HFFc6 (cell line): ENCODE measurements at places on chromosomes 2 and 18. TPM values are rescaled to one million over a fixed set of nuclear protein-coding genes. Genes with fewer than 3 reads are reported as not detected.

DNA sequence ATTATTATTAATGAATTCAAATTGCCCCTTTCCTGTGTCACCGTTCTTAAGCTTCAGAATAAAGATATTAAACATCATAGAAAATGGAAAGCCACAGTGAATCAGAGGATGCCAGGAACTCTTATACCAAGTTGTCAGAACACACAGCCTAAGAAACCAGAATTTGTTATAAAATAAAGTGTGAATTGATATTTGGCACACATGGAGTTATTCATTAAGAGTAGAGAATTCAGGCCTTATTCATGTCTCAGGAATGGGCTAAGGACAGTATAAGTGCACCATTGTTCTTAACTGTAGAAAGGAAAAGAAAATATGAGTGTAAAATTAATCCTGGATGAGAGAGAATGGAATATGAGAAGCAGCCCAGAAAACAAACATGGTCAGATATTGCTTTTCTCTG is 86.7 kb upstream of the ATP8B1 start:
- no peak overlapping the region for H3K27ac ChIP-seq
- DNase-seq = no peak
- H3K4me3 ChIP-seq = no peak overlapping the region
- H3K4me1 ChIP-seq = peaks cover 6% of the 10 kb centered on the region; the same call in 1 of the 2 replicates

GRCh38 chr18:21257386-21257785 is 15.4 kb downstream of the GREB1L start:
- peak; percentile 46 for DNase-seq
- H3K4me3 ChIP-seq = no peak overlapping the region
- no peaks in the 10 kb centered on the region for H3K27me3 ChIP-seq
- H3K27ac ChIP-seq = no peak overlapping the region; the same call in 1 of the 2 replicates
- no peaks in the 10 kb centered on the region for H3K36me3 ChIP-seq

GRCh38 chr18:41966943-41967342 is 11.9 kb downstream of the PIK3C3 start:
- H3K36me3 ChIP-seq = peaks cover 13% of the 10 kb centered on the region; the same call in 1 of the 2 replicates
- DNase-seq = no peak
- H3K27ac ChIP-seq = no peak overlapping the region
- no peak overlapping the region for H3K4me3 ChIP-seq
- peaks cover 21% of the 10 kb centered on the region for H3K4me1 ChIP-seq
- H3K27me3 ChIP-seq = no peaks in the 10 kb centered on the region

DNA sequence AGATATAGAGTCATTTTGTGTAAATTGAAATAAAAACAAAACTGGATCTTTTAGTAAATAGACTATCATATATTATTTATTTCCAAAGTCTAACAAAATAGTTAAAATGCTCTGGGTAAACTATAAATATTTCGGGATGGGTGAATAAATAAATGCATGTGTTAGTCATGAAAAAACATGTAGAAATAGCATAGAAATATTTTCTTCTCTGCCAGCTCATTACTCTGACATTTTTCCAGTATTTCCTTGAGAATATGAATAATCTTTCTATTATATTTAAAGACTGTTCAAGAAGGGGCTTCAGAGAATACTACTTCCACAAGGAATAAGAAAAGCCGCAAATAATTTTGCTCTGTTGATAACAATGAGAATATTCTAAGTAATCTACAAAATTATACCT is 880.4 kb downstream of the TRIB2 start:
- H3K36me3 ChIP-seq = no peaks in the 10 kb centered on the region
- no peaks in the 10 kb centered on the region for H3K27me3 ChIP-seq
- no peak overlapping the region for H3K27ac ChIP-seq
- H3K4me3 ChIP-seq = no peak overlapping the region

DNA sequence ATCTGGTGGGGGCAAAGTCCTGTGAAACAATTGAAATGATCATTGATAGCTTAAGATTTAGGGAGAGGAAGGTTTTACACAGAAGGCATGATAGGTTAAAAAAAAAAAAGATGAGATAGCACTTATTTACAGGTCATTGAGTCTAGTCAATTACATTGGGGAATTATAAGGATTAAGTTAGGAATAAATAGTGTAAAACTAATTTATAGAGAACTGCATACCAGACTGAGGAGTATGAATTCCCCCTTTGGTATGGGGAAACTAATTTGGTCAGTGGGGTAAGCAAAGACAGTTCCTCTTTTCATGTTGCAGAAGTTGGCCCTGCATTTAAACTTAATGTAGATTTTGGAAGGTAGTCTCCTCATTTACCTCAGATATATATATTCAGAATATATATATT is 10.8 kb downstream of the GLS start:
- H3K4me1 ChIP-seq = peaks cover 72% of the 10 kb centered on the region
- peak overlapping the region; percentile 56 for H3K4me3 ChIP-seq
- peak overlapping the region; percentile 28 for H3K27ac ChIP-seq
- H3K27me3 ChIP-seq = peaks cover 1% of the 10 kb centered on the region; the same call in 1 of the 2 replicates

- H3K27ac ChIP-seq = no peak overlapping the region
- H3K36me3 ChIP-seq = no peaks in the 10 kb centered on the region
- peak; percentile 50 for DNase-seq
These were observed 431.6 kb downstream of the METTL4 start for GRCh38 chr18:2139691-2140090.

GRCh38 chr2:150282771-150283371 is 204.6 kb downstream of the RND3 start:
- no peak overlapping the region for H3K4me3 ChIP-seq
- H3K36me3 ChIP-seq = peaks cover 14% of the 10 kb centered on the region
- H3K27ac ChIP-seq = no peak overlapping the region
- peak; percentile 5 for DNase-seq

GRCh38 chr2:240640939-240641338 is 15.7 kb downstream of the GPR35 start:
- peaks cover 28% of the 10 kb centered on the region for H3K27me3 ChIP-seq
- no peaks in the 10 kb centered on the region for H3K4me1 ChIP-seq
- H3K36me3 ChIP-seq = no peaks in the 10 kb centered on the region
- H3K27ac ChIP-seq = no peak overlapping the region

DNA sequence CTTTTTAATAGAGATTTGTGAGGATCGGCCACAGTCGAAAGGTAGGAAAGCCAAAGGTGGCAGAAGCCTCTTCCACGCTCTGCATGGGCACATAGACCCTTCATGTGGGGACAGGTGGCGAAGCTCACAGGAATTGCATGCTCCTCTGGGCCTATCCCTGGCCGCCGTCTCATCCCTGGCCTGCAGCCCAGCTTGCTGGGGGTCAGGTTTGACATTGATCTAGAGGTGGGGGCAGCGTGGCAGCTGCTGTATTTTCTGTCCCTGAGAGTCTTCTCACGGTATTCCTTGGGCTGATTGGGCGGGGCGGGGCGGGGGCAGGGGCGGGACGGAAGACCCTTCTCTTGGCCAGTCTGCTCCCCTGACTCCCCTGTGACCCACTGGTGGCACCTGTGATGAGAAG is 48.9 kb downstream of the STK25 start:
- H3K36me3 ChIP-seq = no peaks in the 10 kb centered on the region
- no peak overlapping the region for H3K27ac ChIP-seq
- H3K4me1 ChIP-seq = no peaks in the 10 kb centered on the region
- peaks cover 2% of the 10 kb centered on the region for H3K27me3 ChIP-seq
- no peak overlapping the region for H3K4me3 ChIP-seq

DNA sequence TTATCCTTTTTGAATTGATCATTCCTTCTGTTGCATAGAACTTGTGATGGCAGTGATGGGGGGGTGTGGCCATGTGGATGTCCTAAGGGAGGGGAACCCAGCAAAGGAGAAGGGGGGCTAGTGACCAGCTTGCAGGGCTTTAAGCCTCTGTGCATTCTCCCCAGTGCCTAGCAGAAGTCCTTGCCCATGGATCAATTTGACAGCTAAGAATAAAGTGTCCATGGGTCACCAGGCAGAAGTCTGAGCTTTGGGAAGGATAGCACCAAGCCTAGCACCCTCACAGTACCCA is 39.6 kb upstream of the FAM136A start:
- H3K36me3 ChIP-seq = no peaks in the 10 kb centered on the region
- H3K4me1 ChIP-seq = peaks cover 53% of the 10 kb centered on the region
- peaks cover 3% of the 10 kb centered on the region; the same call in 1 of the 2 replicates for H3K27me3 ChIP-seq
- no peak overlapping the region for H3K4me3 ChIP-seq

- DNase-seq = peak; percentile 70
- H3K27ac ChIP-seq = peak overlapping the region; percentile 42; the same call in 1 of the 2 replicates
- H3K4me3 ChIP-seq = no peak overlapping the region; the same call in 1 of the 2 replicates
- peaks cover 20% of the 10 kb centered on the region; the same call in 1 of the 2 replicates for H3K4me1 ChIP-seq
These were observed 90.9 kb upstream of the SETBP1 start for GRCh38 chr18:44589693-44590355.

GRCh38 chr2:179715196-179715595 is 146.2 kb downstream of the ZNF385B start:
- peaks cover 41% of the 10 kb centered on the region for H3K4me1 ChIP-seq
- no peaks in the 10 kb centered on the region; the same call in 1 of the 2 replicates for H3K27me3 ChIP-seq
- H3K36me3 ChIP-seq = no peaks in the 10 kb centered on the region

DNA sequence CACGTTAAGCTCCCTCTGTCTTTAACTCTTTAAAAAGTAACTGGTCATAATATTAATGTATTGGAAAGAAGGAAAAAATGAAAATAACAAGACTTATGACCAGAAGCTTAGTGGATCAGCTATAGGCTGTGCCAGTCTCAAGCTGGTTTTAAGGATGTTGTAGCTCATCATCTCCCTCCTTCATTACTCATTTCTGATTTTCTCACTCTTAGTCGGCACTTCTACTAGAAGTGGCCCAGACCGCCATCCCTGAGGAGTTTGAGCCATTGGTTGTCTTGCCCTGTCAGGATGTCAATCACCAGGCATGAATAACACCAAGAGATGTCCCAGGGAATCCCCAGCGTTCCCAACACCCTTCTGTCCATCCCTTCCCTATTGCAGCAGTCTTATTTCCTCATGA is 151.5 kb downstream of the ASXL3 start:
- H3K27ac ChIP-seq = no peak overlapping the region
- DNase-seq = no peak
- H3K4me3 ChIP-seq = no peak overlapping the region

DNA sequence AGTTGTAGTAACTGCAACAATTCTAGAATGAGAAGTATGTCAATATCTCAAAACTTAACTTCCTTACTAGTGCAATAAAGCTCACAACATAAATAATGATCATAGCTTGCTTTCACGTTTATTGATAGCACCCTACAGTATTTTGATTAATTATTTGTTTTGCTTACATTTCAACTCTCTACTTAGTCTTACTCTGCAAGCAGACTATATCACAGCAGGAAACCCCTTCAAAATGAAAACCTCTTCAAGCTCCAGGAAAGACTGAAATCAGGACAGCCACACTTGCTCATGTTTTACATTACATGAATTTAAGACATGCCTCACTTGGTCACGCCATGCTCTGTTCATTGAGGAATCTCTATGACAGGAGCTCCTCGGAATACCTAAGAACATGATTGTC is 3.3 kb downstream of the OLA1 start:
- peaks cover 30% of the 10 kb centered on the region for H3K36me3 ChIP-seq
- peaks cover 32% of the 10 kb centered on the region for H3K4me1 ChIP-seq
- no peak for DNase-seq
- no peaks in the 10 kb centered on the region for H3K27me3 ChIP-seq
- H3K27ac ChIP-seq = no peak overlapping the region

- H3K36me3 ChIP-seq = peaks cover 7% of the 10 kb centered on the region; the same call in 1 of the 2 replicates
- H3K27ac ChIP-seq = no peak overlapping the region
These were observed 149.6 kb upstream of the GALNT5 start for GRCh38 chr2:157107877-157108276.

GRCh38 chr2:238497610-238498005 is 70.9 kb downstream of the ASB1 start:
- no peaks in the 10 kb centered on the region for H3K4me1 ChIP-seq
- no peak overlapping the region for H3K4me3 ChIP-seq
- no peak for DNase-seq
- H3K27me3 ChIP-seq = peaks cover 30% of the 10 kb centered on the region

DNA sequence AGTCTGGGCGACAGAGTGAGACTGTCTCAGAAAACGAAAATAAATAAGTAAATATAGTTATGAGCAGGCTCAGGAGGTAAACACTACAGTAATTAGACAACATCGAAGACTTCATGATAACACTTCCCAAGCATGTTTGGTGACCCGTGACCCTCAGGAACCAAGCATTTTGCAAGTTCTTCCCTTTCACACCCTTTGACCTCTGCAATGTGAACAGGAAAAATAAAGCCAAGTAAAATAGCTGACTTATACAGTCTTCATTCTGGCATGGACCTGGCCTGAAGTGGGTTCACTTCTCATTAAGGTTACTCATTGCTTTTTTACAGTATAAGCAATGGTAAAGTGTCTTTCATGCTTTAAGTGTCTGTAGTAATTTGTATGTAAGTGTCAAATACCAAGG is 15.3 kb upstream of the TGIF1 start:
- peaks cover 2% of the 10 kb centered on the region; the same call in 1 of the 2 replicates for H3K27me3 ChIP-seq
- DNase-seq = no peak
- H3K4me3 ChIP-seq = no peak overlapping the region
- H3K27ac ChIP-seq = no peak overlapping the region
- H3K36me3 ChIP-seq = no peaks in the 10 kb centered on the region

- H3K36me3 ChIP-seq = no peaks in the 10 kb centered on the region
- DNase-seq = no peak
- H3K4me3 ChIP-seq = no peak overlapping the region
- H3K4me1 ChIP-seq = no peaks in the 10 kb centered on the region
- no peaks in the 10 kb centered on the region for H3K27me3 ChIP-seq
These were observed 568.1 kb upstream of the LINC00305 start for GRCh38 chr18:64717026-64717425.

- H3K27ac ChIP-seq = no peak overlapping the region
- H3K27me3 ChIP-seq = peaks cover 2% of the 10 kb centered on the region; the same call in 1 of the 2 replicates
- no peaks in the 10 kb centered on the region for H3K4me1 ChIP-seq
- no peak overlapping the region for H3K4me3 ChIP-seq
These were observed 271.8 kb upstream of the FANCL start for GRCh38 chr2:58512878-58513277.

DNA sequence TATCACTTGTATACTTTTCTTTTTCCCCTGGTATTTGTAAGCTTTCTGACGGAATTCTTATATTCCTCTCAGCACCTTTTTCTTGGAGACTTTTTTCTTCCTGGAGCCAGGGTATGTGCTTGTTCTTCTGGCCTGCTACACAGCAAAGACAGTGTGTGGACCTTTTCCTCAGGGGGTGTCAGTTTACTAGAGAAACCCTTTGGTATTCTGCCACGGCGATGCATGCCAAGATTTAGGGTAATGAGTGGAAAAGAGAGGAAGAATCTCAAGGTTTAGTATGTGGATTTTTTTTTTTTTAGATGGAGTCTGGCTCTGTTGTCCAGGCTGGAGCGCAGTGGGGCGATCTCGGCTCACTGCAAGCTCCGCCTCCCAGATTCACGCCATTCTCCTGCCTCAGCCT is 152.2 kb downstream of the PHLPP1 start:
- H3K4me1 ChIP-seq = peaks cover 28% of the 10 kb centered on the region
- no peak overlapping the region for H3K27ac ChIP-seq
- H3K4me3 ChIP-seq = no peak overlapping the region
- no peak for DNase-seq
- peaks cover 1% of the 10 kb centered on the region; the same call in 1 of the 2 replicates for H3K27me3 ChIP-seq
- no peaks in the 10 kb centered on the region for H3K36me3 ChIP-seq

- DNase-seq = peak; percentile 69
- H3K27ac ChIP-seq = 0 out of 2 replicates have a peak within 1 kb of the TSS, but pooled peaks have one; percentile 13
- H3K4me3 ChIP-seq = peak within 1 kb of the TSS; percentile 83
- H3K36me3 ChIP-seq = peaks cover 4% of the 10 kb centered on the region; the same call in 1 of the 2 replicates
These were observed at the start of gene D2HGDH for GRCh38 chr2:241734467-241735208. Gene D2HGDH, plus strand, starts transcription at chr2:241734630. Its CDS starts 595 bp downstream, at chr2:241735225.

EGR4 gene
- total RNA-seq = not detected in 2 replicates

LBH gene
- total RNA-seq = 22.9 to 93.3 TPM (median 27.9 TPM) in 3 replicates

SERPINB8 gene
- total RNA-seq = 38.3 to 42.7 TPM (median 41.7 TPM) in 3 replicates

MYL12A gene
- total RNA-seq = 483 and 644 TPM in 2 replicates

C2orf68 gene
- 13.6 to 16.3 TPM (median 15.5 TPM) in 3 replicates for total RNA-seq

CD207 gene
- not detected in 3 replicates for total RNA-seq

LYG1 gene
- 0.39 to 0.41 TPM in 2 of 3 replicates, not detected in the other for total RNA-seq

DYTN gene
- total RNA-seq = not detected in 3 replicates

KCNK3 gene
- total RNA-seq = not detected in 2 replicates

CSRNP3 gene
- 0.02 to 0.05 TPM in 2 of 3 replicates, not detected in the other for total RNA-seq

LINC00305 gene
- not detected in 3 replicates for total RNA-seq

STPG4 gene
- 0.15 to 0.35 TPM (median 0.25 TPM) in 3 replicates for total RNA-seq

CHAC2 gene
- total RNA-seq = 3.8 to 8.5 TPM (median 6.0 TPM) in 3 replicates

AP1S3 gene
- total RNA-seq = 6.3 to 11.7 TPM (median 8.0 TPM) in 3 replicates

HRH4 gene
- not detected in 3 replicates for total RNA-seq

LRP2 gene
- total RNA-seq = not detected in 3 replicates
